ENCODE measurements at places on chromosomes 12 and 14.

DNA sequence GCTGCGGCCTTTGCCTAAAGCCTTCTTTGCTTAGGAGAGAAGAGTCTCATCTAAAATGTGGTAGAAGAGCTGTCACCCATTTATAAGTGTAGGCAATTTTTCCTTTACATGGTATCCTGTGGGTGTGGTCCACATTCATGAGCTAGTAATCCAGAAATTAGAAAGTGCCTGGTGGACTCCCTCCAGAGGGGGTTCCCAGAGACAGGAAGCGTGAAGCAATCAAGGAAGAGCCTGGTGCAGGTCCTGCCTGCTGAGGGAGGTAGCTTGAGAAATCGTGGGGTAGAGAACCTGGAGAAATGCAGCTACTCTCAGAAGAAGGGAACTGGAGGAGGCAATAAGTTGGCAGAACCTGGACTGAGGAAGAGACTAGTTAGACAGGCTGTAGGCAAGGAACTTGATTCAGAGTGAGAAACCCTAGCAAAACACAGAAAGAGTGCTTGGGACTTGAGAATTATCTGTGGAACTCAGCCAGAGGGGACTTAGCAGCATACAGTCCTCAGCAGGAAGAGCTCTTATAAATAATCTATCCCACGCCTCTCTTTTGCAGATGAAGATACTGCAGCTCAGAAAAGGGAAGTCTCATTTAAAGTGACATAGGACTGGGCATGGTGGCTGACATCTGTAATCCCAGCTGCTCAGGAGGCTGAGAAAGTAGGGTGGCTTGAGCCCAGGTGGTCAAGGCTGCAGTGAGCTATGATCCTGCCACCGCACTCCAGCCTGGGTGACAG is 182.4 kb upstream of the CCND2 start:
- no peak for DNase-seq

DNA sequence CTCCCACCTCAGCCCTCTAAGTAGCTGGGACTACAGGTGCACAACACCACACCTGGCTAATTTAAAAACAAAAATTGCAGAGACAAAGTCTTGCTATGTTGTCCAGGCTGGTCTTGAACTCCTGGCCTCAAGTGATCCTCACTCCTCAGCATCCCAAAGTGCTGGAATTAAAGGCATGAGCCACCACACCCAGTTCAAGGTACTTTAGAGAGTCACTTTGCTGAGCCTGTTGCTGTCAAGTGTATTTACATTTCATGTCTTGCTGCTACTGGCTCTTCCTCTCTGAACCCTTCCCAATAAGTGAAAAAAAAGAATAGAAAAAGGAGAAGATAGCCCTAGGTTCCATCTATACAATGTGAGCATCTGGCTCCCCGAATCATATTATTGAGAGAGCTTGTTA is 38.4 kb downstream of the SLCO1A2 start:
- no peak for DNase-seq

- DNase-seq = no peak
Observed at GRCh38 chr12:66438601-66439000, 136.3 kb downstream of the HELB start.

DNA sequence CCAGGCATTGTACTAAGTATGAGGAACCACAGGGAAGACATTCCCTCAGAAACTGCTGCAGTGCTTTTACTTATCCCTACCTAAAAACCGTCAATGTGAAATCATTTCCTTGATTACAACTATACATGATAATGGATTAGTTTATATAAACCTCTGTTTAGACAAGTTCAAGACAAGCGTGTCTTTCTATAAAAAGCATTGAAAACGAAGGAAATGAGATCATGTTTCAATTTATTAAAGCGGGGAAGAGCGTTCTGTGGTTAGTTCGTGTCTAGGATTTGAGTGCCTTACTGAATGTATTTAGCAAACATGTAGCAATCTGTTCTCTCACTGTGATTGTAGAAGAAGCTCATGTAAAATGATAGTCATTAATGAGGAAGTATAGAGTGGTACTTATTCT is 37.5 kb downstream of the GALC start:
- no peak for DNase-seq

- no peak for DNase-seq
Observed at GRCh38 chr12:63899396-63899795, 54.9 kb downstream of the SRGAP1 start.

GRCh38 chr14:72146241-72146640 is 214.0 kb downstream of the RGS6 start:
- no peak for DNase-seq

DNA sequence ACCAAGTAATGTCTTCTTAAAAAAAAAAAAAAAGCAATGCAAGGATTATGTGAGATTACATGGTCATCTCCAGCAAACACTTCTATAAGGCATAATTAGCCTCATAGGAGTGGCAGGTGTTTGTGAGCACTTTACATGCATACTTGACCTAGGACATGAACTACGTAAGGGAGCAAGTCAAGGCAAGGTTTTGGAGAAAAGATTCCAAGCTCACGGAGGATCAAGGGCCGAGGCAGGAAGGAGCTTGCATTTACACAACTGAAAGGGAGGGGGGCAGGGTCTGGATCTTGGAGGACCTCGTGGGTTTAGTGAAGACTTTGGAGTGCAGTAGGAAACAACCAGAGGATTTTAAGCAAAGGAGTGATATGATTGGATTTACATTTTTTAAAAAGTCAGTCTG is 112.5 kb downstream of the CCER1 start:
- DNase-seq = no peak

DNA sequence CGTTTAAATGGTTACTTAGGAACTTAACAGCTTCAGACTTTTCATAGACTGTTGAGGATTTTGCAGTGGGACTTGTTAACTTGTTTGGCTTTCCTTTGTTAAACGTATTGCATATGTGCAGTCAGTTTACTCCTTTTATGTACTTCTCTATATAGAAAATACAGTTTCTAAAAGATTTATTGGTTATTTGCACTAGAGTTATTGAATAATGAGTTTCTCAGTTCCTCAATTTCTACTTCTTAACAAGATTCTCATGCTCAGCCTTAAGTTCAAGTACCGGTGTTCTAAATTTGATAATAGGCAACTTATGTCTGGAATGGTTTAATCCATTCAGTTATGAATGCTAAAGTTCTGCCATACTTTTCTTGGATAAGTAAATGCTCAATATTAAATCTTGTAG is 919 bp downstream of the PSMA3 start:
- no peak for DNase-seq

DNA sequence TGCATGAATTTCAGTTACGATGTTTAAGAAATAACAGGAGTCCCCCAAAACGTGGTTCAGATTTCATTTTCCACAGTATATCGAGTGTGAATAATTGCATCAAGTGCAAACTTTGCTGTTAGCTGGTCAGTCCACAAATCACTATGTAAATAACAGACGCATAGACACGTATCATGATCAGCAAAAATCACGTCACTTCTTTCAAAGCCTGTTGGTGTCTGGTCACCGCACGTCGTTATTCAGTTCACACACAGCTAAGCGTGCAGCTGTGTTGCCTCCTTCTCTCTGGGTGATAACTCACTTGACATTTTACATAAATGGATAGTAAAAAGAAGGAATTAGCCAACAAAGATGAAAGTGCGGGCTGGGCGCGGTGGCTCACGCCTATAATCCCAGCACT is 126.8 kb upstream of the MED13L start:
- DNase-seq = no peak

DNA sequence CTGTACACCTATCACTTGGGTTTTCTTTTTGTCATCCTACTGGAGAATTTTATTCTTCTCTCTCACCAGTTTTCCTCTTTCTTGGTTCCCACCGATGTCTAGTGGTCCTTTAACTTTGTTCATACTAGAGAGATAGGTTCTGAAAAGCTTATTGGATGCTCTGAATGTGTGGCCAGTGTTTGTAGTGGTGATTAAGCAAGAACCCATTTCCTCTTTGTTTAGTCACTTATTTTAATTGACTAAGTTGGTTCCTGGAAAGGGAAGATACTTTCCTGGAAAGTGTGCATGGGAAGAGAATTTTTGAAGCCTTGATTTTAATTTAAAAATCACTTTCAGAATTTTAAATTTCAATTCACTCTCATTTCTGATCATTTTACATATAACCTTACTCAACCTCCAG is 127.2 kb downstream of the OTOGL start:
- DNase-seq = no peak

- DNase-seq = no peak
Observed at GRCh38 chr12:106274012-106274411, 26.2 kb upstream of the CKAP4 start.

DNA sequence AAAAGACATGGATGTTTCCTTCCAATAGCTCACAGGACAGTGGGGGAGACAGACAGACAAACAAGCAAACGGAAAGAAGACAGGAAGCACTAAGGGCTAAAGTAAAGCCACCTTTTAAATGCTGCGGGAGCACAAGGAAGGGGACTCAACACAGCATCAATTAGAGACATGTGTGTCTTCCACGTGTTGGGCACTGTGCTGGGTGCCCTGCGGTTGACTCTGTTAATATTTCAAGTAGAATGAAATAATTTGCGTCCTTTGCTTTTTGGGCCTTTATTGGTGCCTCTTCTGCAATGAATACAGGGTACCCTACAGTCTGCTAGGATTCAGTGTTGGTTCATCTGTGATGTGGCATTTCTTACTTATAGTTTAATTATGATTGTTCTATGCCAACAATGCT is 90.9 kb upstream of the CPM start:
- no peak for DNase-seq

DNA sequence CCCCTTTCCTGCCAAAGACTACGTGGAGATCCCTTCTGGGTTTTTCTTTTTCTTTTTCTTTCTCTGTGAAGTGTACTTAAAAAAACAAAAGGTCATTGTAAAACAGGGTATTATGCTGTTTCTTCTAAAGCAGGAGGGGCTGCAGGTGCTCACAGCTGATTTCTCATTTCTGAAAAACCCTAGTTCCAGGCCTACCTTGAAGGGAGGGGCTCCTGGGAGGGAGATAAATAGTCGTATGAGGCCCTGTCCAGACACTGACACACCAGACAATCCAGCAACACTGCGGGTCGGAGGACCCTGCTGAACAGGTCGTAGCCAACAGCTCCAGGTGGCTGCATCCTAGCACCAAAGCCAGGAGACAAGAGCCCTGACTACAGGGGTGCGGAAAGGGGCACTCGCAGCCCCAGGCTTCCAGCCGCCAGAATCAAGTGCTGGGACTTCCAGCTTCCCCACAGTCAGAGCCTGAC is 41.1 kb downstream of the PSMA6 start:
- no peak for DNase-seq

GRCh38 chr14:48035836-48036235 is 360.4 kb upstream of the MDGA2 start:
- DNase-seq = peak; percentile 46

DNA sequence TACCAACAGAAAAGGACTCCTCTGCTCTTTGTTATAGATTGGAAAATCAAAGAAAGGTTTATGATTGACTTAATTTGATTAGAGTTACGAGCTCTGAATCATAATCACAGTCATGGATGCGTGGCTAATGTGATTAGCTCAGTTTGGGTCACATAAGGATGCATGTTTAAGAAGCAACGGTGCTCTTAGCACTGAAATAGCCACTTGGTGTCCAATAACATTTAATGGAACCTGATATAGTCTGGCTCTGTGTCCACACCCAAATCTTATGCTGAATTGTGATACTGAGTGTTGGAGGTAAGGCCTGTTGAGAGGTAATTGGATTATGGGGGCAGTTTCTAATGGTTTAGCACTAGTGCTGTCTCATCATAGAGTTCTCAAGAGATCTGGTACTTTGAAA is 501.6 kb downstream of the SLC6A15 start:
- no peak for DNase-seq

- no peak for DNase-seq
Observed at GRCh38 chr12:8088574-8088973, 6.5 kb downstream of the NECAP1 start.

GRCh38 chr12:132520421-132521199 is 30.7 kb downstream of the FBRSL1 start:
- no peak for DNase-seq

GRCh38 chr12:32248441-32249140 is 141.9 kb downstream of the BICD1 start:
- DNase-seq = peak; percentile 38

DNA sequence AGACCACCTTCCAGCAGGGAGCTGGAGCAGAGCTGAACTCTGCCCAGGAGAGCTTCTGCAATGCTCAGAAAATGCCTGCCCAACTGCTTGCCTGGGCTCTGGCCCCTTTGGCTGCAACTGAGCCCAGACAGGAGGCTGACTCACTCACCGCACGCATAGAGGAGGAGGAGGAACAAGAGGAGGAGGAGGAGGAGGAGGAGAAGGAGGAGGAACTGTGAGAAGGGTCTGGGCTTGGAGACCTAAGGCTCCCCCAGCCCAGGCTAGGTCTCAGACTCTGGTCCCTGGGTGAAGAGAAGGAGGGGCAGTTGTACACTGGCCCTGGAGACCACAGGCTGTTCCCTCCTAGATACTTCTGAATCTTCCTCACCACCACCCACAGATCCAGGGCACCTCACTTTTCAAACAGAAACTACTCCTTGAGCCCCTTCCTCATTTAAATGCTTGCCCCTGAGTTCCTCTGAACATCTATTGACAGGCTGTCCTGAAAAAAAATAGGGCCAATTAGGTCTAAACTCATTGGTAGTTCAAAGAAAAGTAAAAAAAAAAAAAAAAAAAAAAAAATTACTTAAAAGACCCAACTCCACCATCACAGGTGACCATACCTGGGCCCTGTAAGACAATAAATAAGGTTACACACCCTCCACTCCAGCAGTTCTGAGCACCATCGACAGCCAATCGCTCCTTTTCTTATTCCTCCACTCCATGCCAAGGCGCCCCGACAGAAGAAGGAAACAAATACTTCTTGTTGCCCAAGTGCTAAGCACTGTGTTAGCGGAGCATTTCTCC is 674 bp downstream of the VDR start:
- DNase-seq = no peak

DNA sequence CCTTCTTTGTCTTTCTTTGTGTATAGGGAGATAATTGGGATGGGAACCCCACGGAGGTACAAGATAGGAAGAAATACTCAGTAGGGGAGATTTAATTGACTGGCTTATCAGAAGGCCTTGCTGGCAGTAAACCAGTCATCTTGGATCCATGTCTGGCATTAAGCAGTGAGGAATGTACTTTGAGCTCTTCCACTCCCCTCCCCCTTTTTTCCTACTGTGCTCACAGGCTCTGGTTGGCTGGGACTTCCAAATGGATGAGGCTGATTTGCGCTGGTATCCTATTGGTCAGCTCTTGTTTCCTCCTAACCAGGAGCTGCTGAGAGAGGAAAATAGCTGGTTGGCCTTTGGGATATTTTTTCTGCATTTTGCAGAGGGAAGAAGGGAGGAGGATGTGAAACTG is 24.7 kb downstream of the NGDN start:
- no peak for DNase-seq

GRCh38 chr14:104865631-104866441 is 768 bp downstream of the CEP170B start:
- DNase-seq = peak; percentile 70

DNA sequence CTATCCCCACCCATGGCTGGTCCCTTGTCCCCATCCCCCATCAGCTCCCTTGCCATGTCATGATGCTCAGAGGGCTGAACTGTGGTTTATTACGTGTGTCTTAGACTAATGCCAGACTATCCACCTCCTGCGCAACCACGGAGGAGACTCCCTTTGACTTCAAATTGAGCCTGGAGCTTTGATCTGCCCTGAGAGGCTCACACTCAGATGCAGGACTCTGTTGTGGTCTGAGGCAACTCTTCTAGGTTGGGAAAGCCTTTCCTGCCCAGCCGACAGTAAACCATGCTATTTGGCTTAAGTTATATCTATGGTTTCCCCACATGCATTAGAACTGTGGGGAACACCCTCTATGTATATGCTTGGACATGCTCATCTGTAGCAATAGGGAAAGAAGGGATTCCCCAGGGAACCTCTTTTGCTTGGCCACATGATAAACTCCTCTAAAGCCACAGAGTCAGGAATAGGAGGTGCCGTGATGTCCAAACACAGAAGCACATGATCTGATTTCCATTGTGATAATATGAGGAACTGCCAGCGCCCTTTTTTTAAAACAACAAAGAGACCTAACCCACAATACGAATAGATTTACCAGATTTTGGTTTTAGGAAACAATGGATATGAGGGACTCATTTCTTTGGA is 11.1 kb upstream of the LGALS3 start:
- no peak for DNase-seq

Measured in glutamatergic neuron (in vitro differentiated cells).